ENCODE measurements at places on chromosomes 6 and 20. TPM values are rescaled to one million over a fixed set of nuclear protein-coding genes. Genes with fewer than 3 reads are reported as not detected.

GRCh38 chr6:129329678-129330077, 380.3 kb downstream of the ARHGAP18 start:
- no peak overlapping the region for H3K4me3 ChIP-seq
- H3K27ac ChIP-seq, result no peak overlapping the region
- H3K4me1 ChIP-seq, result no peaks in the 10 kb centered on the region
- H3K36me3 ChIP-seq, result no peaks in the 10 kb centered on the region
- H3K27me3 ChIP-seq, result no peaks in the 10 kb centered on the region

DNA sequence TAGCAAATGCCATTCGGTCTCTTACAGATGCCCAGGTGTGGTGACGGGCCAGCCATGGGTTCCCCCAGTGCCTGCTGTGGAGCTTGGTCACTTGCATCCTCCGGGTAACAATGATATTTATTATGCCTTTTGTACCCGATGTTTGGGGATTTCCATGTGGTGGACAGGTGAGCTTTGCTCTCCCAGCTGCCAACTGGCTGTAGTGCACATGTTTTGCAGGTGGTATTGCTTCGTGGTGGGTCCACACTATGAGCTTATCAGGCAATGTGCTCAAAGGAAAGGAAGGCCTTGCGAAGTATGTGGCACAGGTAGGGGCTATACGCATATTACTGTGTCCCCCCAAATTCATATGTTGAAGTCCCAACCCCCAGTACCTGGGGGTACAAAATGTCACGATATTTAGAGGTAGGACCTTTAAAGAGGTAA, 4.2 kb upstream of the CTCFL start:
- H3K27ac ChIP-seq, result no peak overlapping the region
- no peaks in the 10 kb centered on the region for H3K27me3 ChIP-seq
- H3K4me3 ChIP-seq, result no peak overlapping the region
- no peak for DNase-seq
- H3K4me1 ChIP-seq, result no peaks in the 10 kb centered on the region
- H3K36me3 ChIP-seq, result no peaks in the 10 kb centered on the region

The MYB gene
- total RNA-seq, result 2.7 TPM

DNA sequence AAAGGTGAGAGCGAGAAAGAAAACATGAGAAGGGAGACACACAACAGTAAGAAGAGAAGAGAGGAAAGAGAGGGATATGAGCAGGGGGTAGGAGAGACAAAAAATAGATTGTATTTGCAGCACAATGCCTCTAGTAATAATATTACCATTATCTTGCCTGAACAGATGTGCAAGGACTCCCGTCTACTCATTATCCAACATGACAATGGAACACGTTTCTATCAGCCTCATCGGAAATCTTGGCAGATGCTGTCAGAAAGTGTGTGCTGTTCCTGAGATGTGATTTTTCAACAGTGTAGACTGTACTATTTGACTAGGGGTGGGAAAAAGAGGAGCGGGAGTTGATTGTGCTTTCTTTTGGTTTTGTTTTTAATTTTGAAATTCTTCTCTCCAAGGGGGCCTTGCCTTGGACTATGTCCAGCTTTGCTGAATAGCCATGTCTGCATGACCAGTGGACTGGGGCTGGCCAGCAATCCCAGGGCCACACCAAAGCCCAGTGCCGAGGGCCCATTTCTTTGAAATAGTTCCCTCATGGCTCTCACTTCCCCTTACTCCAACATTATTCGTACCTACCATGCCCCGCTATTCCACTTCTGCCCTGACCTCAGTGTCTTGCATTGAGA, 11.3 kb upstream of the TRAM2 start:
- H3K36me3 ChIP-seq, result no peaks in the 10 kb centered on the region
- H3K4me3 ChIP-seq, result no peak overlapping the region
- DNase-seq, result no peak
- peak overlapping the region; percentile 94 for H3K27ac ChIP-seq
- H3K27me3 ChIP-seq, result no peaks in the 10 kb centered on the region
- H3K4me1 ChIP-seq, result peaks cover 38% of the 10 kb centered on the region

The HLA-DQB2 gene
- not detected for total RNA-seq

DNA sequence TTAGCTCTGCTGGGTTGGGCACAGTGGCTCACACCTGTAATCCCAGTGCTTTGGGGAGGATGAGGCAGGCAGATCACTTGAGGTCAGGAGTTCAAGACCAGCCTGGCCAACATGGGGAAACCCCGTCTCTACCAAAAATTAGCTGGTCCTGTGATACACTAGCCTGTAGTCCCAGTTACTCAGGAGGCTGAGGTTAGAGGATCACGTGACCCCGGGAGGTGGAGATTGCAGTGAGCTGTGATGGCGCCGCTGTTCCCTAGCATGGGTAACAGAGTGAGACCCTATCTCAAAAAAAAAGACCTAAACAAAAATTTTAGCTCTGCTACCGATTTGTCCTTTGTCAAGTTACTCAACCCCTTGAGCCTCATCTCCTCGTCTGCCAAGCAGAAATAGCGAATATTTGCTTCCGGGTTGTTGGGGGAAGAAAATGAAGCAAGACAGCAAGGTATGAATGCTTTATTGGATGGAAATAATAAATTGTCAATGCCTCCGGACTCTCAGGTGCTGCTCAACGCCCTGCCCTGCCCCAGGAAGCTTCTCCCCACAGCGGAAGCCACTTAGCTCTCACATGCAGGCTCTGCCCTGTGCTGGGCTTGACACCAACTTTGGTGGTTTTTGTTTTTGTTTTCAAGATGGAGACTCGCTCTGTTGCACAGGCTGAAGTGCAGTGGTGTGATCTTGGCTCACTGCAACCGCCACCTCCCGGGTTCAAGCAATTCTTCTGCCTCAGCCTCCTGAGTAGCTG, 24.9 kb upstream of the ITCH start:
- H3K27ac ChIP-seq, result no peak overlapping the region
- H3K36me3 ChIP-seq, result no peaks in the 10 kb centered on the region
- H3K4me3 ChIP-seq, result no peak overlapping the region
- H3K27me3 ChIP-seq, result no peaks in the 10 kb centered on the region
- no peak for DNase-seq
- peaks cover 25% of the 10 kb centered on the region for H3K4me1 ChIP-seq

The UNC5CL gene
- 4.5 TPM for total RNA-seq

The OLIG3 gene
- not detected for total RNA-seq

DNA sequence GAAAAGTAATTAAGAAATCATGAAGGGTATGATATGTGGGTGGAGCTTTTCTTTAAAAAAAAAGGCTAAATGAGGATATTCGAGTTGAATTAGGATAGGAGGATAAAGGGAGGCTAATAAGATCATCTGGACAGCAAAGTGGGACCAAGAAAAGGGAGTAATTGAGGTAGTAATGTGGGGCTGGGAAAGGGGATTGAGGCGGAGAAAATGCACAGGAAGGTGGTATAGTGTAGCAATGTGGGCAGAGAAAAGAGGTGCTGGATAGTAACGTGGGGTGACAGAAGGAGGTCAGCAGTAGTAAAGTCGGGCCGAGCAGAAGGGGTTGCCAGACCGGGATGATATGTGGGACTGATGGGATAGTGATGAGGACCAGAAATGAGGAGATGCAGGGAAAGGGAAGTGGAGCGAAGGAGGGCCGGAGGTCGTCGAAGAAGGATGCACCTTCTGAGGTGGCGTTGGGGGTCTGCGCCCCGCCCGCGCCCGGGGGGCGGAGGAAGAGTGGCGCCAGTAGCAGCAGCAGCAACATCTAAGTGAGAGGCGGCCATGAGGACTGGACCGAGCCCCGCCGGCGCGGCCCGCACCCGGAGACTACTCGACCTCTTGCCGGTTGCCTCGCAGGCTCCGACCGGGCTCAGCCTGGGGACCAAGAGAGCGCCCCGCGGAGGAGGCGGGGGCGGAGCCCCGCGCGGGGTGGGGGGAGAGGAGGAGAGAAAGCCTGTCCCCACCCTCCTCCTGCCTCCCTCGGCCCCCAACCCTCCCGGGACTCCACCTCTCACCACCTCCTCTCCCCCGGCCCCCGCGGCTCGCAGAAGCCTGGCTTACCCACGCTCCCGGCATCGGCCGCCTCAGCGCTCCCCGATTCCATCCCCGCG, 887 bp downstream of the GABBR1 start:
- H3K36me3 ChIP-seq, result no peaks in the 10 kb centered on the region
- 0 out of 2 replicates have a peak, but pooled peaks cover 5% of the 10 kb centered on the region for H3K4me1 ChIP-seq
- H3K4me3 ChIP-seq, result peak overlapping the region; percentile 58

The CLPSL1 gene
- not detected for total RNA-seq

The CPNE5 gene
- total RNA-seq, result not detected

- H3K27me3 ChIP-seq, result no peaks in the 10 kb centered on the region
- no peaks in the 10 kb centered on the region for H3K36me3 ChIP-seq
- H3K4me1 ChIP-seq, result no peaks in the 10 kb centered on the region
- no peak overlapping the region for H3K27ac ChIP-seq
- H3K4me3 ChIP-seq, result no peak overlapping the region
These were observed 818.8 kb upstream of the CITED2 start for GRCh38 chr6:140193269-140193668.

DNA sequence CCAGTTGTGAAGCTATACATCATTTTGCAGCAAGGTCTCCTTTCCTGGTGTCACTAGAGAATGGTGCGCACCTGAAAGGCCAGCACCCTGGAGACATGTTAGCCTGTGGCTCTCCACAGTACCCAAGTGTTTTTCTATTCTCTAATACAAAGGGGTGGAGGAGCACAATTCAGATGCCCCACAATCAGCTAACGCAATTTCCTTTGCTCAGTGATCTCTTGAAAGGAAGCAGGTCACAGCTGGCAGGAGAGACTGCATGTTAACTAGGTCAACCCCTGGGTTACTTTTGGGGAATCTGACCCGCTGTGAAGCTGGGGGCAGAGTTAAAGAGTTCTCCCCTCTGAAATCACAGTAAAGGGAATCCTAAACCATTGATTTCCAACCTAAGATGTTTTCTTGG, 92.5 kb downstream of the B3GAT2 start:
- no peaks in the 10 kb centered on the region for H3K36me3 ChIP-seq
- no peak overlapping the region for H3K27ac ChIP-seq
- no peaks in the 10 kb centered on the region for H3K4me1 ChIP-seq
- no peak for DNase-seq

GRCh38 chr20:56439771-56440291, 27.8 kb downstream of the CASS4 start:
- no peak overlapping the region for H3K27ac ChIP-seq
- H3K36me3 ChIP-seq, result no peaks in the 10 kb centered on the region
- no peak for DNase-seq
- H3K4me3 ChIP-seq, result no peak overlapping the region
- H3K4me1 ChIP-seq, result 0 out of 2 replicates have a peak, but pooled peaks cover 6% of the 10 kb centered on the region

- H3K27me3 ChIP-seq, result no peaks in the 10 kb centered on the region
- no peak for DNase-seq
- H3K36me3 ChIP-seq, result no peaks in the 10 kb centered on the region
- no peak overlapping the region for H3K4me3 ChIP-seq
- no peak overlapping the region for H3K27ac ChIP-seq
These were observed 128.8 kb upstream of the GGTLC1 start for GRCh38 chr20:24117383-24117782.

DNA sequence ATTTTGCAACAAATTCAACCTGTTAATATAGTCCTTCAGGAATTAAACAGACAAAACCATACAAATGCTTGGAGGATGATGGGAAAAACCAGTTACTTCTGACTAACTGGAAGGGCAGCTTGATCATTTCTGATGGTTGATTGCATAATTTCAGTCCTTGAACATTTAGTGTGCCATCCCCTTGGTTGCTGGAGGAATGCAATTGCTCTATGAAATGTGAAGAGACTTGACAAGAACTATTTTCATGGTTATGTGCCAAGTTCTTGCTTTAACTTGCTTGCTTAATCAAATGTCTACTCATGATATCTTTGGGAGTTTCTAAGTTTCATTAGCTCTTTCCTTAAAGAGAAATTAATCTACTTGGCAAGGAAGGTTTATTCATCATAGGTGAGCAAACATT, 45.2 kb downstream of the ANKEF1 start:
- H3K27me3 ChIP-seq, result no peaks in the 10 kb centered on the region
- no peak for DNase-seq
- H3K27ac ChIP-seq, result no peak overlapping the region
- H3K36me3 ChIP-seq, result no peaks in the 10 kb centered on the region
- no peak overlapping the region for H3K4me3 ChIP-seq
- no peaks in the 10 kb centered on the region for H3K4me1 ChIP-seq

The CCN5 gene
- not detected for total RNA-seq

- DNase-seq, result no peak
- H3K27ac ChIP-seq, result no peak overlapping the region
- H3K4me1 ChIP-seq, result no peaks in the 10 kb centered on the region
- H3K36me3 ChIP-seq, result no peaks in the 10 kb centered on the region
- no peak overlapping the region for H3K4me3 ChIP-seq
These were observed 74.6 kb upstream of the RREB1 start for GRCh38 chr6:7033202-7033601.

DNA sequence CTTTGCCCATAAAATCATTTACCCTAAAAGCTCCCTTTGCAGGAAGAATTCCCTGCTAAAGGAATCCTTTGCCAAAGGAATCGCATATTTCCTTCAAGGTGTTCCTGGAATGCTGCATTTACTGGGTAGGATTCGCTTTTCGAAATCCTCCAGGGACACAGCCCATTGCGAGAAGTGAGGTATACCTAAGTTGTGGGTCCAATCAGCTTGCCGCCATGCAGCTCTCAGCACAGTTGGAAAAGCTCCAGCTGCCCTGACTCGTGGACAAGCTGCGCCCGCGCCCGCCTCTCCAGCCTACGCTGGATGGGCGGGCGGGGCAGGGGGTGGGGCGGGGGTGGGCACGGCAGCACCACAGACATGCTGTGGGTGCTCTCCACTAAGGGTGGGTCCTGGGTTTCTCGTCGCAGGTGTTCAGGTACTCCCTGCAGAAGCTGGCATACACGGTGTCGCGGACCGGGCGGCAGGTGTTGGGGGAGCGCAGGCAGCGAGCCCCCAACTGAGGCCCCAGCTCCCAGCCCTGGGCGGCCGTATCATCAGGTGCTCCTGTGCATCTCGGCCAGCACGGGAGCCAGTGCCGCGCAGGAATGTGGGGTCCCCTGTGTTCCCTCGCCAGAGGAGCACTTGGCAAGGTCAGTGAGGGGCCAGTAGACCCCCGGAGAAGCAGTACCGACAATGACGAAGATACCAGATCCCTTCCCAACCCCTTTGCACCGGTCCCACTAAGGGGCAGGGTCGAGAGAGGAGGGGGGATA, 1.4 kb downstream of the NNAT start:
- peaks cover 2% of the 10 kb centered on the region for H3K36me3 ChIP-seq
- H3K4me3 ChIP-seq, result no peak overlapping the region
- peaks cover 25% of the 10 kb centered on the region for H3K4me1 ChIP-seq
- no peaks in the 10 kb centered on the region for H3K27me3 ChIP-seq
- peak; percentile 41 for DNase-seq

DNA sequence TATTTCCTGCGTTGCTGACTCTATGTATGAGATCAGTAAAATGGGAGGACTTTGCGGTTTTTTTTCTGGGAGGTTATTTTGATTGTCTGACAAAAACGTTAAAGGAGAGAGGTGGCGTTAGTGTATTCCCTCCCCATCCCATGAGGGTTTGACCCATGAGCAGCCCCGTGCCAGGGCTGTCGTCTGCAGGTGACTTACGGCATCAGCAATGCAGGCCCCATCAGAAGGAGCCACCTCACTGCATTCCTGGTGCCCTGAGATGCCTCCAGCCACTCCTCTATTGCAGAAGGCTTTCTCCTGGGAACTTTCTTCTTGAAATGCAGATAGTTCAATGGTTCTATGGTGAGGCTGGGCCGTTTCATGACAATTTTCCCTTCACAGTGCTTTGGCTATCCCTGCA, 149.3 kb downstream of the TTLL2 start:
- DNase-seq, result no peak
- H3K27ac ChIP-seq, result no peak overlapping the region
- no peak overlapping the region for H3K4me3 ChIP-seq
- H3K36me3 ChIP-seq, result no peaks in the 10 kb centered on the region
- no peaks in the 10 kb centered on the region for H3K27me3 ChIP-seq
- peaks cover 15% of the 10 kb centered on the region for H3K4me1 ChIP-seq

All from Caco-2 (cell line).